Ovary (tissue), 10 donors: ENCODE measurements at places on chromosomes 7 and 10. TPM values are rescaled to one million over a fixed set of nuclear protein-coding genes. Genes with fewer than 3 reads are reported as not detected.

- no peak for DNase-seq
These were observed 84.8 kb downstream of the PLXNA4 start for GRCh38 chr7:132491391-132491945.

DNA sequence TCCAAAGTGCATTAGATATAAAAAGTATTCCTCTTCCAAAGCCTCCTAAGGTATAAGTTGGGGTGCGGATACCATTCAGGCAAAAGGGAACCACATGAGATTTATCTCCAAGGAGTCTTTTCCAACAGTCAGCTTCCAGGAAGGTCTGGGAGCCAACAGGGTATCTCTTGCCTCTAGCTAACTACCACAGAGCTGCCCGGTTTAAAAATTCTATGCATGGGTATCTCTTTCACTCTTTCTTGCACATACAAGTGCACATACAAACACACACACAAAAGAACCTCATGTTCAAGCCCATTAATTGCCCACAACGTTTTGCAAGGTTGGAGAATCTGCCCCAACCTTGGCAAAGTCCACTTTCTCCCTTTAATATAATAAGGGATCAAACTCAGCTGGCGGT is 80.7 kb downstream of the CDK6 start:
- DNase-seq: no peak

Gene ASNS
- total RNA-seq: 7.5 TPM

GRCh38 chr10:132844069-132844809 is 58.3 kb upstream of the NKX6-2 start:
- no peak for DNase-seq

DNA sequence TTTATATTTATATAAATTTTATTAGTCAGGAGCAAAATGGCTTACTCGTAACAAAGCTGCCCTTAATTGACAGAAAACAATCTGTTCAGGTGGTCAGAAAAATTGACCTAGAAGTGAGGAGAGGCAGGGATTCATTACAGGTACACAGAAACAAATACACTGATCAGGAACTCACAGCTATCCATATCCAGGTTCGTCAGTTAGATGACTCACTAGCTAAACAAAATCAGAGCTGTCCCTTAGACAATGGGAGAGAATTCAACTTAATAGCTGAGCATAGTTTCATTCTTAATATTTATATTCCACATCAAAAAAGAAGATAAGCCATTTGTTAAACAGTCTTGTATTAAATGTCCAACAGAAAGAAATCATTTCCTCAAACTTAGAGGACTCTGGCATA is 41.7 kb downstream of the HYCC1 start:
- no peak for DNase-seq

- no peak for DNase-seq
These were observed 10.6 kb upstream of the EMX2 start for GRCh38 chr10:117532003-117532385.

Gene SERPINE1
- total RNA-seq: 19.0 TPM

GRCh38 chr10:62873866-62874265 is 57.7 kb upstream of the EGR2 start:
- DNase-seq: no peak

DNA sequence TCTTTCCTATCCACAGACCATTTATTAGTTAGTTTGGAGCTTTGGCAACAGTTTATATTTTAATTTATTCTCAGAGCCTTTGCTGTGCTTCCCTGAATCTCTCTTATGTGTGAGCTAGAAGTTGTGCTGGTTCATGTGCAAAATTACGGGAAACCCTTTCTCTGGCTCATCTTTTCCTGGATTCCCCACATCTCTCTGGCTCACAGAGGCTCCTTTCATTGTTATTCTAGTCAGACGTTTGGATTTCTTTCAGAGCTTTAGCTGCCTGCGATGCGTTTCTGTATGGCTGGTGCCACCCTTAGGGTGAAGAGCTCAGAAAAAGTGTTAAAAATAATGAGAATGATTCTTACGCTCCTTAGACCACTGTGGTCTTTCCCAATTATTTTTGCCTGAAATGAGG is 53.3 kb downstream of the TPST1 start:
- no peak for DNase-seq

DNA sequence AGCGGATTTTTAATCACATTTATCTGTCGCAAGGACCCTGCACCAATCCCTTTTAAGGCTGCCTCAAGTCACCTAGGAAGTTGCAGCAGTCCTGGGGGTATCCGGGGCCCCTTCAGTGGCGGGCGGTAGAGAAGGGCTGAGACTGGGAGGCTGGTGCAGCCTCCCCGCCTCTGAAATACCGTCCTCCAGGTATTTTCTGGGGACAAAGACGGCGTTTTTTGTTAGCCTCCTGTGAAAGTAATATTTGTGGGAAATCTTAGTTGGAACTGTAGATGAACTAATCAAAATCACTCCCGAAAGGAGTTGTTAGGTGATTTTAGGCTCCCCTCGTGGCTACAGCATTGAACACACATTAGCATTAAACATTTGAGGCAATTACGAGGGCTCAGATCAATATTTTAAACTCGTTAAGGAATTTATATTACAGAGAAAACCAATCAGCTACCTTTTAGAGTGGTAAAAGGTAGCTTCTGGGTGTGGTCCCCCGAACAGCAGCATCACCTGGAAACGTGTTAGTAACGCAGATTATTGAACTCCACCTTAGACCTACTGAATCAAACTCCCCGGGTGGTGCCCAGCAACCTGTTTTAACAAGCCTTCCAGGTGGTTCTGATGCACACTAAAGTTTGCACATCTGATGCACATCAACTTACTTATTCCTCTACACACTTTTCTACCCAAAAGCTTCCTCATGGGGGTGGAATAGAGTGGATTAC is 530 bp upstream of the ANXA7 start:
- DNase-seq: no peak

GRCh38 chr7:37320848-37321468 is 127.7 kb downstream of the ELMO1 start:
- DNase-seq: no peak

- peak; percentile 22 for DNase-seq
These were observed 41.9 kb downstream of the PDGFA start for GRCh38 chr7:477626-478220.

GRCh38 chr10:22379059-22379458 is 33.8 kb downstream of the SPAG6 start:
- DNase-seq: no peak

Gene MTG1
- 23.1 TPM for total RNA-seq

DNA sequence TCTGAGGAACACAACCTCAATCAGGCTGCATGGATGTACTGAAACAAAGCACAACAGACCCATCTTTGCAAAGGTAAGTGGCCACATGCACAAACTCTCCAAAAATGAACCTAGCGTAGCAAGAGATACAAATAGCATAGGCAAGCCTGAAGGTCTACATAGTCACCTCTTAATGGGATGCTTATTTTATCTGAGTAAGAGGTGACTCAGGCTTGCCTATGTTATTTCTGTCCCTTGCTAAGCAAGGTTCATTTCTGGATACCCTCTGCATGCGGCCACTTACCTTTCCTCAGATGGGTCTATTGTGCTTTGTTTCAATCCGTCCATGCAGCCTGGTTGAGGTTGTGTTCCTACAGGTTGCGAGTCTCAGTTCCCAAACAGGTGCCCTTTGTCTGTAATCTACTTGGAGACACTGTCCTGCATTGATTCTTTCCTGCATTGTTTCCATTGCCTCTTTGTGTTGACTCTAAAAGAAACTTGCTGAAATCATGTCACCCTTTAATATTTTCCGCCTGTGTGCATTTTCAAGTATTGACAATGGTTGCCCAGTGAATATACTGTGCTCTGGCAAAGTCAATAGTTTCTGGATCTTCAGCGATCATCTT is 291.8 kb upstream of the LYZL1 start:
- DNase-seq: no peak

Gene VENTX
- total RNA-seq: 0.83 TPM

Gene GPRIN2
- 0.61 TPM for total RNA-seq

DNA sequence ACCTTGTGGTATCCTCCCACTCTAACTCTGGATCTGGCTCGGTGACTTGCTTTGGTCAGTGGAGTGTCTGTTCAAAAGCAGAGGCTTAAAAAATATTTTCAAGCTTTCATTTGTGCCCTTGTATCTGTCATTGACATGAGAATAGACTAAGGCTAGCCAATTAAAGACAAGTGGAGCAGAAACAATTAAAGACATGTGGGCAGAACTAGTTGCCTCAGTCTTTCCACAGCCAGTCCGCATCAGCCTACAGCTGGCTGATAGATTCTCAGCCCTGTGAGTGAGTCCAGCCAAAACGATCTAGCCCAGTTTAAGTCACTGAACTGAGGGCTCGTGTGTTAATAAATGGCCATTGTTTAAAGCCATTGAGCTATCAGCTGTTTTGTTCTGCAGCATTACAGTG is 185.2 kb upstream of the DGKB start:
- no peak for DNase-seq

- no peak for DNase-seq
These were observed 168.3 kb downstream of the PRKAG2 start for GRCh38 chr7:151708610-151709009.

Gene MYOZ1
- total RNA-seq: 1.8 TPM

Gene NKX2-3
- not detected for total RNA-seq

Gene NUTM2D
- 4.9 TPM for total RNA-seq

Gene CTAGE15
- total RNA-seq: 1.8 TPM

DNA sequence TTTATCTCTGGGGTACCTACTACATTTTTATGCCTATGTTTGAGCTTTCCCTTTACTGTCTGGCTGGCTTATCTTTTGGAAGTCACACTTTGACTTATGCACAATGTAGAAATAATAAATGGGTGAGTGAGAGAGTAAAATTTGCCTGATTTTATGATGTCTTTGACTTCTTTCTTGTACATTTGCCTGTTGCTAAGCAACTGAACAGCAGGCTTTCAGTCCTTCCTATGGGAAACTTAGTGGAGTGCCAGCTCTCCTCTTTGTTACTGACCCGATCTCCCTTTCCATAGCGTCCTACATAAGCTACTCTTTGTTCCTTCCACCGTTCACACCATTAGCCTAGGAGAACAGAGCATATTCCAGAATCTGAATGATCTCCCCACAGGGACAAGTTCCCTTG is 4.2 kb downstream of the TAS2R60 start:
- DNase-seq: no peak

DNA sequence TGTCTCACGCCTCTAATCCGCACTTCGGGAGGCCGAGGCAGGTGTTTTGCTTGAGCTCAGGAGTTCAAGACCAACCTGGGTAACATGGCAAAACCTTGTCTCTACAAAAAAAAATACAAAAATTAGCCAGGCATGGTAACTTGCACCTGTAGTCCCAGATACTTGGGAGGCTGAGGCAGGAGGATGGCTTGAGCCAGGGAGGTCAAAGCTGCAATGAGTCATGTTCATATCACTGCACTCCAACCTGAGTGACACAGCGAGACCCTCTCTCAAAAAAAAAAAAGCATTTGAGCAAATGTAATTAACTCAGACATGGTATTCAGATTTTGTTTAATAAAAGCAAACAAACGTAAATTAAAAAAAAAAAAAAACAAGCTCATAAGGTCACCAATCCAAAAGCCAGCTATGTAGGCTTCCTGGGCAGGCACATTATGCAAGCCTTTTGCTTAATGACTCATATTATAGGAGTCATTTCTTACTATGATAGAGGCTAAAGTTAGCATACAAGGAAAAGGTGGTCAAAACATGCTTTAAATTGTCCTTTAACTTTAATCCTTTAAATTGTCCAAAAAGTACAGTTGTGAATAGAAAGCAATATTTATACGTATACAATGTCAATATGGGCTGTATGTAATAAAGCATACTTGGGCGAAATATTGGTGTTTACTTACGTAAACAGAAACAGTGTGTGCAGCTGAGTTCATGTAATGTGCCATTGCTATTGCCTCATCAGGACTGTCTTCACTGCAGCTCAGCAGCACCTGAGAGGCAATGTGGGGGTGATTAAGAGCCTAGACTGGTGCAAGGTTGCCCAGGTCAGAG is 13.0 kb downstream of the AKR1D1 start:
- DNase-seq: no peak

Gene DLX6
- 0.12 TPM for total RNA-seq

- DNase-seq: peak; percentile 24
These were observed 165.6 kb upstream of the KMT2E start for GRCh38 chr7:104848138-104848990.

- no peak for DNase-seq
These were observed 51.8 kb upstream of the AGR3 start for GRCh38 chr7:16933296-16934279.

DNA sequence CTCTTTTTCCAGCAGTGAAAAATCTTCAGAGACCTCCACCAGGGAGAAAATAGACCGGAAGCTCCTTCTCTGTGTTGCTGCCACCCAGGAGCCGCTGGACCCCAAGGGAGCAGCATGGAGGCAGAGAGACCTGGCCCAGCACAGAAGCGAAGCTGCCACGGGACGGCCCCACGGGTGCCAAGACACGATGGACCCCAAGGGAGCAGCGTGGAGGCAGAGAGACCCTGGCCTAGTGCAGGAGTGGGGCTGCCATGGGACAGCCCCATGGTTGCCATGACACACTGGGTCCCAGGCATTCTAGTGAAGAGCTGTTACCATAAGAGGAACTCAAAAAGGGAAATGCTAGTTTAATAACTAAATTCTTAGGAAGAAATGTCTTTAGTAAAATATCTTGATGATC is 186.3 kb downstream of the PTPRN2 start:
- no peak for DNase-seq

GRCh38 chr10:131046194-131046593 is 265.3 kb downstream of the TCERG1L start:
- DNase-seq: no peak

GRCh38 chr10:28875549-28876081 is 198.3 kb downstream of the BAMBI start:
- DNase-seq: no peak
